ENCODE measurements at places on chromosomes 3 and 15.
A peak's percentile ranks its signal among the peaks of the same experiment; 100 is the strongest.

DNA sequence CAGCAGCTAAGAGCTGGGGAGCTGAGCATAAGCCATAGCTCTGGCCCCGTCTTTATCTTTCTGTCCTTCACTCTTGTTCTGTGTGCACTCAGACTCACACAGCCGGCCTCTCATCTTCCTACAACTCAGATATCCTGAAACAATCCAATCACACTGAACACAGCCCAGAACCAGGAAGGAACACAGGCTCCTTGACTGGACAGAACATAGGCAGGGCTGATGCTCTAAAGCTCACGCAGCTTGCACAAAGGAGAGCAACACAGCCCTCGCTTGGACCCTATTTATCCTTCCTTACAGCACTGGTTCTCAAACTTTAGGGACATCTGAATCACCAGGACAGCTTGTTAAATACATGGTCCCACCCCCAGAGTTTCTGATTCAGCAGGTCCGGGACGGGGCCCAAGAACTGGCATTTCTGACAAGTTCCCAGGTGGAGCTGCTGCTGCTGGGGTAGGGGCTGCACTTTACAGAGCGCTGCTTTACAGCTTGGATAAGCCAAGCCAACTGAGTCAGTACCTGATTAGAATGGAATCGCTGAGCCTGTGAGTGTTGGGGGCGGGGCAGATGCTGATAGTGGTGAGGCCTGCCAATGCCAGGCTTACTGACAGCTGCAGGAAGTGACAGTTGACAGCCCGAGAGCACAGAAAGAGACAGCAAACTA lies 65.1 kb downstream of the MRPL46 start:
- DNase-seq, result no peak

GRCh38 chr3:30597131-30597768 lies 9.2 kb upstream of the TGFBR2 start:
- peak; percentile 43 for DNase-seq

DNA sequence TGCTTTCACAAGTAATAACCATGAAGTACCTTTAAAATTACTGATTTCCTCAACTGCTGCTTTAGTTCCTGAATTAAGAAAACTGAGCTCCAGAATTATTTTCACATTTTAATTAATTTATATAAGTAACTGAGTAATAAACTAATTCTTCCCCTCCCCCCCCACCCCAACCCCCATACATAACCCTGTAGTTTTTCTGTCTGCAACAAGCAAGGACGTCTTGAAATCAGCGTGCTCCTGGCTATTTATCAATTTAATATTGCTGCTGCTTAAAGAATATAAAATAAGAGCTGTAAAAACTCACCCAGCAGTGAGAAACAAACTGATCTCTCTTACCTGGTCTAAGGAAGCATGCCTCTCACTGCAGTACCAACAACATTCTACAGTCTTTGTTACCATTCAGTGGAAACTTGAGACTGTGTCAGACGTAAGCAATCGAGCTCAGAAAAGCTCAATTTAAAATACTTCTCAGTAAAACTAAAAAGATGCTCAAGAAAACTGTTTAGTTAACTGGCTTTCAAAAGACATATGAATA lies 121.0 kb downstream of the TFDP2 start:
- DNase-seq, result peak; percentile 51

DNA sequence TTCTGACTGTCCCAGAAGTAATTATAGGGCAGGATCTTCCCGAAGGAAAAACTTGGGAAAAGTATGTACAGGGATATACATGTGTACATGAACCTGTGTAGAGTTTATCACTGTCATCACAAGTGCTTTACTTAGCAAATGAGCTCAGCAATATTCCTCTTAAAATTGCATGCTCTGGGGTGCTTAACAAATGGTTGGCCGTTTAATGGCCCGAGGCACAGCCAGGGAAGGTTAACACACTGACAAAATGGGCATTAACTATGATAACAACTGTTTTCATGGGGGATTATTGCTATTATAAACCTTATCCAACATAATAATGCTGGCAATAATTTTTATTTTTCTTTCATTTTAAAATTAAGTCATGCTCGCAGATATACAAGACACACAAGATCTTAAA lies 459.3 kb downstream of the TUSC7 start:
- no peak for DNase-seq

GRCh38 chr15:93719921-93720351 lies 511.4 kb upstream of the MCTP2 start:
- no peak for DNase-seq

GRCh38 chr3:158718490-158719170 lies 13.6 kb downstream of the RARRES1 start:
- peak; percentile 46 for DNase-seq

- DNase-seq, result no peak
Observed at GRCh38 chr15:42155546-42156242, 742 bp downstream of the PLA2G4F start.

GRCh38 chr3:20043396-20043795 lies 3.1 kb downstream of the KAT2B start:
- peak; percentile 57 for DNase-seq

DNA sequence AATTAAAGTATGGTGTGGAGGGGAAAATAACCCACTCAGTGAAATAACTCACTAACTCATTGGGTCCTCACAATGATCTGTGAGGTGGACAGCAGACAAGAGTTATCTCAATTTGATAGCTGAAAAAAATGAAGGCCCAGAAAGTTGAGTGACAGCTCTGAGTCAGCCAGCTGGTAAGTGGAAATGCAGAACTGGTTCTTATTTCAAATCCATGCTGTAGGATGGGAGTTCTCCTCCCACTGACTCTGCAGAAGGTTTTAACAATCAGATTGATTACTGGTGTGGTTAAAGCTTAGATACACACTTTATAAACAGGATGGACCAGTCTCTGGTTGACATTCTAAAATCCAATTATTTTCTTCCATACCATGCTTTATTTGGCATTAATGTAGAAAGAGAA lies 87.0 kb upstream of the LMOD3 start:
- no peak for DNase-seq

- DNase-seq, result no peak
Observed at GRCh38 chr3:38599886-38600285, 49.6 kb downstream of the SCN5A start.

- DNase-seq, result peak; percentile 36
Observed at GRCh38 chr15:98900356-98900755, 107.2 kb downstream of the PGPEP1L start.

DNA sequence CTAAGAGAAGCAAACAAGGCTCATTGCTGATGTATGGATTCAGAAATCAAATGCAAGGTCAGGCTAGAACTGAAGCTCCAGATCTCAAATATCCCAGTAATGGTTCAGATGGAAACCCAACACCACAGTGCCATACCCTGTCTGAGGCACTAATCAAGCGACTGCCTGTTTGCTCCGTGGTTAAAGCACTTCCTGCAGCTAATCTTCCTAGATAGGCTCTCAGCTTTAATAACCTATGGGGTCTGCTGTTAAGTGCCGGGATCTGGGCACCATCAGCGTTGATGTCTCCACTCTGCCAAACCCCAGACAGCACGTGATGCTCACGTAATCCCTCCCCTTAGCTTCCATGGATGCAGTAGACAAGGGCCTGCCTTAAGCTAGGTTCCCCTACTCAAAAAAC lies 262.6 kb downstream of the MECOM start:
- no peak for DNase-seq

GRCh38 chr3:8336456-8336855 lies 165.2 kb upstream of the LMCD1 start:
- DNase-seq, result no peak

DNA sequence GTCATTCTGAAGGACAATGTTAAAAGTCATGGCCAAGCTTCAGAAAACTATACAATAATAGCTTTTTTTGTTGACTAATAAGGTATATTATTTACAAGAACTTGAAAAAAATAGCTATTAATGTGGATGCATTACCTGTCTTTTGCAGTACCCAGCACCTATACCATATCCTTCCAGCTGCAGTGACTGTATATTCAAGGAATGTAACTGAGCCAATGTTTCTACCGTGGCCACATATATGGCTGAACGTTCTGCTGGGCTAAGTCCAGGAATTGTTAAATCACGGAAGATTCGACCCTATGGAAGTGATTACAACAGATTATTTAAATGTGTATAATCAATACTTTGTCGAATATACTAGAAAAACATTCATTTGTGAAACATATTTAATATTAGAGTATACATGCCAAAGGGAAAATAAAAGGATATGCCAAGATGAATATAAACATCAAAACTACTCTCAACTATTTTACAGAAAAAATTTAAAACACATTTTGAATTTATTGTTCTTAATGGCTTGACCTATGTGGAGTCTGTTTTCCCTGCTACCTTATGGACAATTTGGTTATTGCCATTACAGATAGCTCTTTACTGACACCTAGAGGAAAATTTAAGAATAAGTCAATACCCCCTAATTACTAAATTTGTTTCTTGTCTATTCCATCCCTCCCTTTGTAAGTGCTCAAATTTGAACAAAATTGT lies 17.6 kb downstream of the ACAD11 start:
- DNase-seq, result peak; percentile 57

DNA sequence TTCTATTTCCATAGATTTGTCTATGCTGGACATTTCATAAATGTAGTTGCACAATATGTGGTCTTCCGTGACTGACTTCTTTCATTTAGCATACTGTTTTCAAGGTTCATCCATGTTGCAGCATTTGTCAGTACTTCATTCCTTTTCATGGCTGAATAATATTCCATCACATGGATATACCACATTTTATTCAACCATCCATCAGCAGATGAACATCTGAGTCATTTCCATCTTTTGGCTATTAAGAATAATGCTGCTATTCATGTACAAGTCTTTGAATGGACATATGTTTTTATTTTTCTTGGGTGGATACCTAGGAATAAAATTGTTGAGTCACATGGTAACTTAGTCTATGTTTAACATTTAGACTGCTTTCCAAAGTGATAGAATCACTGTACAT lies 99.3 kb upstream of the RAD18 start:
- DNase-seq, result no peak

GRCh38 chr3:99012051-99012450 lies 110.6 kb upstream of the DCBLD2 start:
- peak; percentile 24 for DNase-seq

- no peak for DNase-seq
Observed at GRCh38 chr3:138397983-138398382, 36.4 kb upstream of the ESYT3 start.

DNA sequence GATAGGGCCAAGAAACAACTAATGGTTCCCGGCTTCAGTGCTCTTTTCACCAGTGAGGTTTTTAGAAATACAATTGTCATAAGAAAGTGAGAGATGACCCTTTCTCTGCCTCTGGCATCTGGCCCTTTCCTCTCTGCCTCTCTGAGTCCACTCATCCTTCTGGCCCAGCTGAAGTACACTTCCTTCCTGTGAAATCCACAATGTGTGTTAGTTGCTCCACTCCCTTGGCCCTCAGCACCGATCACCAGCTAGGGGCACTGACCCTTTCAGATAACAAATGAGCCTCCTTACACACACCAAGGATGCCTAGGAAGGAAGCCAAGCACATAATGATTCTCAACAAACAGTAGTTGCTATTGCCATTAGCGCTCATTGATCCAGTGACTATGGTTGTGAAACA lies 2.9 kb upstream of the CAV3 start:
- no peak for DNase-seq

DNA sequence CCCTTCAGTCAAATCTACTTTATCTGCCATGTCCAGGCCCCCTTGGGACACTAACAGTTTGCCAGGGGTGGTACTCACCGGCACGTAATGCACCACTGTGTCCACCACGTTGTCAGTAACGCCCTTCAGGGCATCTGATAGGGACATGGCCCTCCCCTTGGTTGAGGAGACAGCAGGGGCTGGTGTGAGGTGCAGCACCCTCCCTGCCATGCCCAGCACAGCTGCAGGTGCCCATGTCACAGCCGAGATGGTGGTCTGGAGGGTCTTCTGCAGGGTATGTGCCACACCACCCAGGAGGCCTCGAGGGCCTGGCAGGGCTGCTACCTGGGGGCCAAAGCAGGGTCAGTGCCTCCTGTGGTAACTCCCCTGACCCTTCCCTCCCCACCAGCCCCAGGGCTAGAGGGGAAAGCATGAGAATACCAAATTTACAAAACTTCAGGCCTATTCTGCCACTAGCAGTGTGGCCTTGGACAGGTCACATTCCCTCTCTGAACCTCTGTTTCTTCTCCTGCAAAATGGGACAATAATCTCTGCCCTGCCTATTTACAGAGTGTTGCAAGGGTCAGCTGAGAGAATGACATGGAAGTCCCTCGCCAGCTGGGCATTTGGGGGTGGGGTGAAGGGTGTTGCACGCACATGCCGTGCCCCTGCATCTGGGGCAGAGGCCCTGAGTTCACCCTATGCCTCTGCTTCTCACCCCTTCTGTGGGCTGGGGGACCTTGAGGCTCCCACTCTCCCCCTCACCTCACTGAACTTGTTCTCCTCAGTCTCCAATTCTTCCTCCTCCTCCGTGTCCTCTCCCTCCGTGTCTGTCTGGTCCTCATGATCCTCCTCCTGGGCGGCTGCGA lies 11.8 kb upstream of the KIF7 start:
- DNase-seq, result no peak

- DNase-seq, result peak; percentile 64
Observed at GRCh38 chr15:89171136-89172072, 50.0 kb downstream of the RLBP1 start.

DNA sequence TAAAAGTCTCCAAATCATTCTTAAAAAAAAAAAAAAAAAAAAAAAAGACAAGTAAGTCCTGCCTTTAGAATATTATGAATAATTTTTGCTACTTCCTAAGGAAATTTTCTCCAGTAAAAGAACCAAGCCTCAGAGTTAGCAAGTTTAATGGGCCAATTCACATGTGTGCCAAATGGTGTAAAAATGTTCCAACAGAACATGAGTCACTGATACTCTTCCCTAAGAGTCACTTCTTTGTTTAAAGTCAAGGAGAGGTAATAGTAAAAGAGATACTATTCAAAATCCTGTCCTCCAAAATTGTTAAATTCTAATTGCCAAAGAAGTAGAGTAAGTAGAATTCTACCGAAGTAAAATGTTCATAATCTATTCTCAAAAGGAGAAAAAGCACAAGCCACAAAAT lies 17.7 kb upstream of the CPA3 start:
- DNase-seq, result peak; percentile 30

GRCh38 chr3:31054032-31054431 lies 159.6 kb upstream of the GADL1 start:
- no peak for DNase-seq

GRCh38 chr15:89657686-89658200 lies 2.5 kb upstream of the KIF7 start:
- DNase-seq, result no peak

DNA sequence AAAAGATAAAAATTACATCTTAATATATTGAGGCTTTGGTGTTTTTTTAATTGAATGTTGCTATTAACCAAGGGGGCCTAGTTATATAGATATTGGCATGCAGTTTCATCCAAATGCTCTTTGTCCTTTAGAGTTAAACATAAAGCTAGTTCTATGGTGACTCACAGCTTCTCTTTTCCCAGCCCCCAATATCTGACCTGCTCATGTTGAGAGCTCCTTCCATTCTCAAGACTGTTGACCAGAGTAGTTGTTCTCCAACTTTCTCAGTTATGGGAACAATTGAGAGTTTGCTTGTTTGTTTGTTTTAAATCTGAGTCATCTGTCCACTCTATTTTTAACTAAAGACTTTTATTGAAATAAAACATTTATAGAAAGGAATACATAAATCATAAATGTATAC lies 15.8 kb upstream of the RARB start:
- no peak for DNase-seq

GRCh38 chr3:165156757-165157420 lies 39.3 kb downstream of the SLITRK3 start:
- DNase-seq, result no peak

GRCh38 chr3:77042343-77042742 lies 2.4 kb downstream of the ROBO2 start:
- no peak for DNase-seq

GRCh38 chr3:119219069-119219468 lies 21.6 kb downstream of the B4GALT4 start:
- DNase-seq, result no peak

- DNase-seq, result no peak
Observed at GRCh38 chr3:109375975-109376374, 38.6 kb upstream of the DPPA4 start.

Measured in AG20443 (cell line).